ENCODE measurements at places on chromosomes 6 and 20. TPM values are rescaled to one million over a fixed set of nuclear protein-coding genes. Genes with fewer than 3 reads are reported as not detected.

DNA sequence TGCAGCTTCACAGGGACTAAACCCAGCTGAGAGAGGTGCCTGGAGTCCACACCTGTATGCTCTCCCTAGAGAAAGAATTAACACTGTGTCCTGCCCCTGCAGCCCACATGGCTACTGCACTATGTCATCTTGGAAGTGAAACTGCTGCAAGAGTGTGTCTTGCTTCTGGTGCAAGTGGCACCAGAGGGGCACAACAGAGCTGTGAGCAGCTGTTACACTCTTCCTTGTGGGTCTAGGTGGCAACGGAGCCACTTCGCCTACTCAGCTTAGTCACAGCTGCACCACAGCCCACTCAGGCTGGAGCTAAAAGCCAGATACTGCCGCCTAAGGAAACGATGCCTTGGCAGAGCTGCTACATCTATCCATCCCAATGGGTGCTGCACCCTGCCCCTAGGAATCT is 391.4 kb downstream of the COL12A1 start:
- no peak overlapping the region for H3K27ac ChIP-seq
- H3K27me3 ChIP-seq = no peaks in the 10 kb centered on the region
- no peaks in the 10 kb centered on the region for H3K36me3 ChIP-seq
- DNase-seq = no peak

DNA sequence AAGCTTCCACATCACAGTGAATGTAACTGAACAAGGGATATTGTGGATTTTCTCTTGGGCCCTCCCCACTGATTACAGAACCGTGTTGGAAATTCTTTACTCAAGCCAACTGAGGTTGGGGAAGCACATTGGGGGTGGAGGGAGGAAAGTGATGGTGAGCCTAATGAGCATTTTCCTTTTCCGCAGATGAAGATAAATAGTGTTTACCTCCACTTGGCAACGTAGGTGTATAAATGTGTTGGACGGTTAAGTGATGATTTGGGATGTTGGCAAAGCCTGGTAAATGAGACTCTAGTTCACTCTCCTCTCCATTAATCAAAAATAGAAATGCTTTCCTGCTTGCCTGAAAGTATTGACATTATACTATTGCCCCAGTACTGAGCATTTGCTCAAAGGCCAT is 27.1 kb upstream of the NRN1 start:
- H3K4me1 ChIP-seq = no peaks in the 10 kb centered on the region
- H3K27me3 ChIP-seq = no peaks in the 10 kb centered on the region
- H3K4me3 ChIP-seq = no peak overlapping the region

Gene REM1
- total RNA-seq = 4.4 TPM

Gene FAM83C
- 16.9 TPM for total RNA-seq

DNA sequence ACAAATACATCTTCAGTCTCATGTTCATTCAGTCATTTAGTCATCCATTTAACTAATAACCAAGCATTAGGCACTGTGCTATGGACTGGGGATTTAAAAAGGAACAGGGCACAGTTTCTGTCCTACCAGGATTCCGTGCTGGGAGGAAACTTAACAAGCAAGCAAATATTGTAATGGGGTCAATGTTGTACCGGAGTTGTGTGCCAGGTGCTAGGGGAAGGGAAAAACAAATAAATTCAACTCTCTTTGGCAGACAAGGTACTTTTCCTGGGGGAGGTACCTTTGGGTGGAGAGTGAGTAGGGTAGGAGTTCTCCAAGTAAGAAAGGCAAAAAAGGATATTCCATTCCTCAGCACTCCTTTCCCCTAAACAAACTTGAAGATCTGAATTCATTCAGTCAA is 90.3 kb downstream of the OLIG3 start:
- H3K36me3 ChIP-seq = no peaks in the 10 kb centered on the region
- H3K27ac ChIP-seq = no peak overlapping the region
- no peak overlapping the region for H3K4me3 ChIP-seq
- H3K27me3 ChIP-seq = no peaks in the 10 kb centered on the region
- no peak for DNase-seq

Gene LPA
- total RNA-seq = 0.49 TPM

DNA sequence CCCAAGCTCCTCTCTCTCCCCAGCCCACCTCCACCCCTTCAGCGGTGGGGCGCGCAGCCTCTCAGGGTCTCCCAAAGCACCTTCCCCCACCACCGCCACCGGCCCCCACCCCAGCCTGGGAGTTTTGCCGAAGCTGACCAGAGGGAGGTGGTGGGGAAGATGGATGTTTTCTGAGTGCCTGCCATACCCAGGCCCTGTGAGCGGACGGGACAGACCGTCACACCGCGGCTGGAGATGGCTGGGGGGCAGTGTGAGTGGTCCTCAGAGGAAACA is 5.7 kb downstream of the C20orf204 start:
- peaks cover 7% of the 10 kb centered on the region for H3K27me3 ChIP-seq
- H3K4me1 ChIP-seq = peaks cover 46% of the 10 kb centered on the region
- H3K4me3 ChIP-seq = peak overlapping the region; percentile 37
- H3K27ac ChIP-seq = no peak overlapping the region
- no peak for DNase-seq

GRCh38 chr20:47535088-47535487 is 33.4 kb downstream of the NCOA3 start:
- no peaks in the 10 kb centered on the region for H3K36me3 ChIP-seq
- H3K4me3 ChIP-seq = no peak overlapping the region
- H3K4me1 ChIP-seq = no peaks in the 10 kb centered on the region

Gene HDGFL1
- total RNA-seq = not detected

GRCh38 chr20:43752561-43753301 is 25.9 kb upstream of the GTSF1L start:
- no peak for DNase-seq
- no peaks in the 10 kb centered on the region for H3K36me3 ChIP-seq
- H3K27me3 ChIP-seq = no peaks in the 10 kb centered on the region
- no peak overlapping the region for H3K27ac ChIP-seq
- no peaks in the 10 kb centered on the region for H3K4me1 ChIP-seq
- H3K4me3 ChIP-seq = no peak overlapping the region

DNA sequence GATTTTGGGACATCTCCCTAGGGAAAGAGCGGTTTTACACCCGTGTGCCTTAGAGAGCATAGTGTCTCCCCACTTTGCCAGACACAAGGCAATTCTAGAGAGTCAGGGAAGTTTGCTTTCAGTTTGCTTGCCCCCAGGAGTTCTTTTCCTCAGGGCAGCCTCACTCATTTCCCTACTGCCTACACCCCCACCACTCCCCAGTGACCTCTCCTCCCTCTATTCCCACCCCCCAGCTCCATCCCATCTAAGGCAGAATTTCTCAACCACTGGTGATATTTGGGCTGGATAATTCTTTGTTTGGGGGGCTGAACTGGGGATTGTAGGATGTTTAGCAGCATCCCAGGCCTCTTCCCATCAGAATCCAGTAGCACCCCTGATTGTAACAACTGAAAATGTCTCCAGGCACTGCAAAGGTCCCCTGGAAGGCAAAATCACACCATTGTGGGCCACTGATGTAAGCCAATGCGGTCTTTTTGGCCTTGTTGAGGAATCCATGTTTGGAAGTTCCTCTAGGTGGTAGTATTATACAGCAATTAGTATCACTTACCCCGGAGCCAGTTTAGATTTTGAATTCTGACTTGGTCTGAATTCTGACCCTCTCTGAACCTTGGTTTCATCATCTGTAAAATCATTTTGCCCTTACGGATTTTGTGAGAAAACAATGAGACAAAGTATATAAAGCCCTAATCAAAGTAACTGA is 1.3 kb downstream of the EPPIN start:
- H3K27ac ChIP-seq = no peak overlapping the region
- no peaks in the 10 kb centered on the region for H3K27me3 ChIP-seq
- no peak overlapping the region for H3K4me3 ChIP-seq
- no peaks in the 10 kb centered on the region for H3K36me3 ChIP-seq

Gene TPD52L1
- 85.0 TPM for total RNA-seq

Gene FNDC11
- total RNA-seq = not detected

- H3K4me3 ChIP-seq = no peak overlapping the region
- no peak for DNase-seq
- no peaks in the 10 kb centered on the region for H3K36me3 ChIP-seq
- H3K27me3 ChIP-seq = no peaks in the 10 kb centered on the region
These were observed 208.3 kb downstream of the TMEM200A start for GRCh38 chr6:130574146-130574545.

- H3K36me3 ChIP-seq = no peaks in the 10 kb centered on the region
- no peaks in the 10 kb centered on the region for H3K27me3 ChIP-seq
- no peaks in the 10 kb centered on the region for H3K4me1 ChIP-seq
- no peak overlapping the region for H3K27ac ChIP-seq
These were observed 1242.7 kb downstream of the EPHA7 start for GRCh38 chr6:92176666-92177065.

- no peaks in the 10 kb centered on the region for H3K4me1 ChIP-seq
- H3K36me3 ChIP-seq = no peaks in the 10 kb centered on the region
- no peak overlapping the region for H3K4me3 ChIP-seq
- DNase-seq = no peak
These were observed 122.0 kb downstream of the AGPAT4 start for GRCh38 chr6:161151660-161152526.

Gene OLIG3
- not detected for total RNA-seq

DNA sequence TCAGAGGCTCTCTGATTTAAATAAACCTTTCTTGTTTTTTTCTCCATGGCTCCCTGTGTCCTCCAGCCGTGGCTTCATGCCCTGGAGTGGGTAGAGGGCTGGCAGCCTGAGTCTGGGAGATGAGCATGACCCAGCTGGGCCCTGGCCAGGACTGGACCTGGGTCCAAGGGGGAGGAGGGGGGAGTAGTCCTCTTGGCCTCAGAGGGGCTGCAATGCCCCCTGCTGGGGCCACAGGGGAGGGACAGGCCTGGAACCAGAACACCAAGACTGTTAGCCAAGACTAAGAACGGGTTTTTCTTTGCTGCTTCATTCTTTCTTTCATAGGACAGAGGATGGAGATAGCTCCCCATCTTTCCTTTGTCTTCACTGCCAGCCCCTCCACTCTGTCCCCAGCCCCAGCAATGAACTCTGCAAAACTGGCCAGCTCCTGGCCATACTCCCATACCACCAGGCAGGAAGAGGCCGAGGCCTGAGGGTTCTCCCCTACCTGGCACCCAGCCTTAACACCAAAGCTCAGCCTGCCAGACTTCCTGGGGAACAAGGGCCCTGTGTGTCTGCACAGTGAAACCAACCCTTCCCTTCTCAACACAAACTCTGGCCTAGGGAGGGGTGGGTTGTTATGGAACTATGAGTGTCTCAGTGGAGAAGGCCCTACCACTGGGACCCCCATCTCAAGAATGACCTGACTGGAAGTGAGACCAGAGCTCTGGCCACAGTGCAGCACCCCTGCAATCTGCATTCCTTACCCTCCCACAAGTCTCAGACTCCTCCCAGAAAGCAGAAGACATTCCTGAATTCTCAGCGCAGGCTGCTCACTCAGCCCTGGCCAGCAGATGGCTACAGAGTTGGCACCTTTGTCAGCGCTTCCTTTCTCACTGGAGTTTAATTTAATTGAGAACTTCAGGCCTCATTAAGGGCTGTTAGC is 11.0 kb downstream of the SLC29A1 start:
- H3K4me1 ChIP-seq = peaks cover 40% of the 10 kb centered on the region
- H3K36me3 ChIP-seq = peaks cover 8% of the 10 kb centered on the region
- H3K4me3 ChIP-seq = no peak overlapping the region

- DNase-seq = no peak
- no peaks in the 10 kb centered on the region for H3K36me3 ChIP-seq
- peak overlapping the region; percentile 60 for H3K27ac ChIP-seq
- no peak overlapping the region for H3K4me3 ChIP-seq
These were observed 118.3 kb downstream of the KIF13A start for GRCh38 chr6:17869010-17869752.

Gene SOX12
- 4.4 TPM for total RNA-seq

DNA sequence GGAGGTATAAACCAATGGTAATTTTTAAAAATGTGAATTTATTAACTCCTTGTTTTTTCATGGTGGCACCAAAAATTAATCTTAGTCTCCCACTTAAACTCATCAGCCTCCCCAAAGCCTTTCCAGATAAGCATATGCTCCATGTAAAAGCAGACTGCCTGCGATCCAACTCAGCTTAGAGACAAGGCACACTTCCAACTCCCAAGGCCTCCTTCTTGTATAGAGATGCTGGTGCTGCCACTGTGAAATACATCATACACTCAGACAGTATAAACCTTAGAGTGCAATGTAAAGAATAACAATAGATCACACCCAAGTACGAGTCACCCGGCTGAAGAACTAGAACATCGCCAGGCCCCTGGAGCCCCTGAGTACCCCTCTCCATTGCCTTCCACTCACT is 2.0 kb downstream of the ANKRD6 start:
- H3K27ac ChIP-seq = no peak overlapping the region
- no peaks in the 10 kb centered on the region for H3K36me3 ChIP-seq
- no peak overlapping the region for H3K4me3 ChIP-seq
- no peaks in the 10 kb centered on the region for H3K27me3 ChIP-seq
- H3K4me1 ChIP-seq = peaks cover 19% of the 10 kb centered on the region

Gene ERGIC3
- 113 TPM for total RNA-seq

DNA sequence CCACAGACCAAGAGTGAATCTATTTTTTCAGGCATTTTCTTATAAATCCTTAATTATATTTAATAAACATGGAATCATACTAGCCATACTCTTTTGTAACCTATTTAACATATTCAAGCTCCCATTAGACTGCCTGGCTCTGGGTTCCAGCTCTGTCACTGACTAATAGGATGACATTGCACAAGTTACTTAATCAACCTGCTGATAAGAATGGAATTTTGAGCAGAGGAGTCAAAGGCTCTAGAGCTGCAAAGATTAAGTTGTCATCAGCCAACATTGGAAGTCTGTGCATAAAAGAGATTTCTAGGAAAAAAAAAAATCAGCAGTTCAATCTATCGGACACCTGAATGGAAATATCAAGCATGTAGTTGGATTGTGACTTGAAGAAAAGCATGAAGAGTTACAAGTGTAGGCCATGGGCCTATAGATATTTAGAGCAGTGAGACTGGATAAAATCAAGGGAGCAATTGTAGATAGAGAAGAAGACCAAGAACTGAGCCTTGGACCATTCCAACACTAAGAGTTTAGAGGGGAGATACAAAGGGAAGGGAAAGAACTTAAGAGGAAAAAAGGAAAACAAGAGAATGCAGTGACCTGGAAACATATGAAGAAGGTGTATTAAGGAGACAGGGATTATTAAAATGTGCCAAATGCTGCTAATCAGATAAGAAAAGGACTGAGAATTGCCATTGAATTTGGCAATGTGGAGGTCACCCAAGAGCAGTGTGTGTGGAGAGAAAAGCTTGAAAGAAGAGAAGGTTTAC is 11.0 kb upstream of the HINT3 start:
- H3K27me3 ChIP-seq = no peaks in the 10 kb centered on the region
- no peaks in the 10 kb centered on the region for H3K36me3 ChIP-seq
- H3K27ac ChIP-seq = peak overlapping the region; percentile 71
- H3K4me1 ChIP-seq = peaks cover 38% of the 10 kb centered on the region
- no peak for DNase-seq
- H3K4me3 ChIP-seq = no peak overlapping the region
